ENCODE measurements at places on chromosomes 7 and 10.

DNA sequence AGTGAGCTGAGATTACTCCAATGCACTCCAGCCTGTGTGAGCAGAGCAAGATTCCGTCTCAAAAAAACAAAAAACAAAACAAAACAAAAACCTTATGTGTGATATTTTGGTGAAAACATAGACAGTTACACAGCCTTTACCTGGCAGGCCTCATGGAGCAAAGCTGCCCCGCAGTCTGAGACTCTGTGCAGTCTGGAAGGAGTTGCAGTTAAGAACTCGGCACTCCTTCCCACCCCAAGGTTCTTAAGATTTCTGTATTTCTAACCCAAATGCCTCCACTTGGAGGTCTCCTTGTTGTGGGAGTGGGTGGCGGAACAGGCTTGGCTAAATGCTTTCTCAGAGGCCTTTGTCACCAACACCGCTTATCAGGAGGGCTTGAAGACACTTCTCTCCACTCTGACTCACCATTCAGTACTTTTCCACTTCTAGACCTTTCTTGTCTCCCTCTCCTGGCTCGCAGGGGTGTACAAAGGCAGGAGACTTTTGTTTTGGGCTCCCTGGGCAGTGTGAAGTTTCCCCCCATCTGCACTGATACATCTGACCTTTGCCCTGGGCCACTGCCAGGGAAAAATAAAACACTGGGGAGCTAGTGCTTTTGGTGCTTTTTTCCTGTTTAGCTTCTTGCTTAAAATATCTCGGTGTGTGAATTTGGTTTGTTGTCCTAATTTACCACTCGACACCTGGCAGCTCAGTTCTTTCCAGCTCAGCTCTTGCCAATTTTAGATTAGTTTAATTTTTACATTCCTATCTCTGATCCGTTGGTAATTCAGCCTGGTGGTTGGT is 51.3 kb upstream of the MAGI2 start:
- DNase-seq: no peak

DNA sequence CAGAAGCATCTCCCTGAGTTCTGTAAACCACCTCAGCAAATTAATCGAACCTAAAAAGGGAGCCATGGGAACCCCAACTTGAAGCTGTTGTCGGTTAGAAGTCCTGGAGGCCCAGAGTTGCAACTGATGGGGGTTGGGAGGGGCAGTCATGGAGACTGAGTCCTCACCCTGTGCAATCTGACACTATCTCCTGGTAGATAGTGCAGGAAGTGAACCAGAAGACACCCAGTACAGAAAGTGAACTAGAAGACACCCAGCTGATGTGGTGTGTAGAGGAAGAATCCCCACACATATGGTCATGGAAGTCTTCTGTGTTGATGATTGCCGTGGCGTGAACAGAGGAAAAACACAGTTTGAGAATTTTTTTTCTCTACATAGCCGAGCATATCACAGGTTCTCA is 58.8 kb upstream of the SRRM3 start:
- no peak for DNase-seq

- DNase-seq: peak; percentile 29
These were observed 103.0 kb upstream of the LSM8 start for GRCh38 chr7:118080947-118081346.

GRCh38 chr10:47364911-47365310 is 16.7 kb downstream of the RBP3 start:
- DNase-seq: no peak

DNA sequence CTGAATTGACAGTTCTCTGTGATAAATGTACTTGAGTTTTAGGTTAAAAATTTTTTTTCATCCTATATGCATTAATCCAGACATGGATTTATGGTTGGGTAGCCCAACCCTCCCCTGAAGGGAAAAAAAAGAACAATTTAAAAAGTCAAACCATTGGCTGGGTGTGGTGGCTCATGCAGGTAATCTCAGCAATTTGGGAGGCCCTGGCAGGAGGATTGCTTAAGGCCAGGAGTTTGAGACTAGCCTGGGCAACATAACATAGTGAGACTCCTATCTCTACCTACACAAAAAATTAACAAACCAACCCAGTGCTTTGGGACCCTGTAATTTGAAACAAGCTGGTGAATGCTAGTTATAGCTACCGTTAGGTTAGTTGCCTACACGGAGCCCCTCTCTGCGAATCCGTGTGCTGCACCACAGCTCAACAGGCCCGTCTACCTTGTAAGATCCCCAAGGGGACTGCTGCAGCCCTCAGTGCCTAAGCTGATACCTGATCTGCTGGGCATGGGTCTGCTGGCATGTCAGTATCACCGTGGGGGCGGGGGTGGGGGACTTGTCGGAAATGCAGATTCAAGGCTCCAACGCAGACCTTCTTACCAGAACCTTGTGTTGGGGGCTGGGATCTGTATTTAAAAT is 32.8 kb downstream of the TSPAN14 start:
- DNase-seq: no peak
